Fibroblast of skin of left quadriceps (primary cell): ENCODE measurements at places on chromosomes 3 and 15.

GRCh38 chr3:196655496-196655895 lies 16.0 kb downstream of the NRROS start:
- DNase-seq = no peak

DNA sequence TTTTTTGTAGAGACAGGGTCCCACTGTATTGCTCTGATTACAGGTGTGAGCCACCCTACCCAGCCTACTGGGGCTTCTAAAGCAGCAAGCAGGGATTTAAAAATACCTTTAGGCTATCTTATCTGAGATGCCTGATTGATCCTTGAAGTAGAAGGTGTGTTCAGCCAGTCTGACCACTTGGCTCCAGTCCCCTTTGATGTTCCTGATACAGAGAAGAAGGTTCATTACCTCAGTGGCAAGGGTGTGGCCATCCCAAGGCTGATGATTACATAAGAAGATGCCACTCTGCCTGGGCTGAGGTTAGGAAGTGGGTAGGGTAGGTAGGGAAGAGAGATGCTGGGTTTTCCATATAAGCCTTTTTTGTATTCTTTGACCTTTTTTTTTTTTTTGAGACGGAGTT lies 11.2 kb upstream of the DCAF1 start:
- DNase-seq = no peak

- no peak for DNase-seq
Measured at GRCh38 chr3:48129921-48130320, 58.3 kb downstream of the CDC25A start.

DNA sequence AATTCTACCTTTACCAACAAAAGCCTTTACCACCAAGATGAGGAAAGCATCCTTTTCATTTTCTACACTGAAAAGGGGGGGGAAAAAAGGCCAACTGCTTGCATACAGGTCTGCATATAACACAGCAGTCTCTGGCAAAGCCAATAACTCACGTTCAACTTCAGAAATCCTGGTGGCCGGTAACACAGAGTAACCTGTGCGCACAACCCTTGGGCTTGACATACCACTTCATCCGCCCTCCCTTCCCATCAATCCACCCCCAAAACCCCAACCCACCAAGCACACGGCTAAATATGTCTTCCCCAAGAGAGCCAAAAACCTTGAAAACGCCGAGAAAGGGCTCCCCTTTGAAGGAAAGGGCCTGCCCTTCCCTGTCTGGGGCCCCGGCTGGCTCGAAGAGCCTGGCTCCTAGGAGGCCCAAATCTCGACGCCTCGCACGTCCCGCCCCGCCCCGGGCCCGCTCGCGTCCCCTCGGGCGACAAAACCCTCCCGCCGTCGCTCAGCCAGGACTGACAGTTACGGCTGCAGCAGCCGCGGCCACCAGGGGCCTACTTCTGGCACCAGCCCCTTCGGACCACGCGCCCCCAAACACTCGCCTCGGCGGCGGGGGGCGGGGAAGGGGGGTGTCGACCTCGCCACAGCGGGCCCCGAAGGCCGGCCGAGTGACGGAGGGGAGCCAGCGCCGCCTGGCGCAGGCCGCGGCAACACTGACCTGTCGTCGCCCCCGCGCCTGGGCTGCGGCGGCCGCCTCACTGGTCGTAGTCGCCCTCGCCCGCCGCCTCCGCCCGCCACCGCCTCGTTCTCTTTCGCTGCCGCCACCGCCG lies 835 bp downstream of the UBE3A start:
- DNase-seq = no peak

DNA sequence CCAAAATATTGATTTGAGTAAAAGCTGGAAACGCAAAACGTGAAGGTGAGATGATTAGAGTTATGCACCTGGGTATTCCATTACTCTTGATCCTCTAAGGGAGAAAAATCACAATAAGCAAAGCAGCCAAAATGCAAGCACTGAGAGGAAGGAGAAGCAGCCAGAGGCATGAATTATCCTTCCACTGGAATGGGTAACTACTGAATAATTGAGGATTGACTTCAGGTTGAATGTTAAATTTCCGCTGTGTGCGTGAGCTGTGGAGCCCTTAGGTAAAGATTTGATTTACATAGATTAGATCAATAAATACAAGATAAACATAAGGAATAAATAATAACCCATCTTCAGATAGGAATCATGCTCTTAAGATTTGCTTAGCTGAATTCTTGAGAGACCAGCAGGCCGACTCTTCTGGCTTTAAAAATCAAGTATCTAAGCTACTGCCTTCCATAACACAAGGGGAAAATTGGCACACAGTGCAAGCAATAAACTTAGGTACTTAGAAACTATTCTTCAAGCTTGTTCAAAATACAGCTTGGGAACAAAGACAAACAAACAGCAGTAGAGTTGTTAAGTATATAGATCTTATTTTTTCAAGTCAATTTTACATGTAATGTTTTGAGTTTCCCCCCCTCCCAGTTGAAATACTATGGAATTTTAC lies 1459.5 kb downstream of the ZPLD1 start:
- DNase-seq = no peak

DNA sequence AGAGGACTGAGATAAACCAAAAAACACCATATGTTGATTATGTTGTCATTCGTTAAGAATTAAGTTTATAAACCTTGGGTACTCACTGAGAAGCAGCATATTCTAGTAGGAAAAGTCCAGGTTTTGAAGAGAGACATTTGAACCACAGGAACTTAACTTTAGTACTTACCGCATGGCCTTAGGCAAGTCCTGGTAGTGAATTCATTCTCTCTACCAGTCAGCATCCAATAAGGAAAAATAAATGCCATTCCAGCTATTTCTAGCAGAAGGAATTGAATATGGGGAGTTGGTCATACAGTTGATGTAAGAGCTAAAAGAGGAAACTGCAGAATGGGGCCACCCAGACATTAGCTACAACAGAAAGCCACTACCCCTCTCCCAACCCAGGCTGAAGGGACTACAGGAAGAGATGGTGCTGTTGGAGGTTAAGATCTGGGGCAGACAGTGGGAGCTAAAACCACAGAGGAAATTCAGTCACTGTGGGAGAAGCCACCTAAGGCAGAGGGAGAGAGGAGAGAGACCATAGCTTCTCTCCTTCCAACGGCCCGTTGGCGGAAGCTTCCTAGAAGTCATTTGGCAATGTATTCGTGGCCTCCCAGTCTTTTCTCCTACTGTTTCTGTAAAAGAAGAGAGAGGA lies 133.8 kb upstream of the RARB start:
- no peak for DNase-seq

GRCh38 chr3:36812240-36812639 lies 47.9 kb upstream of the DCLK3 start:
- no peak for DNase-seq
